ENCODE measurements at places on chromosomes 11 and 22.

DNA sequence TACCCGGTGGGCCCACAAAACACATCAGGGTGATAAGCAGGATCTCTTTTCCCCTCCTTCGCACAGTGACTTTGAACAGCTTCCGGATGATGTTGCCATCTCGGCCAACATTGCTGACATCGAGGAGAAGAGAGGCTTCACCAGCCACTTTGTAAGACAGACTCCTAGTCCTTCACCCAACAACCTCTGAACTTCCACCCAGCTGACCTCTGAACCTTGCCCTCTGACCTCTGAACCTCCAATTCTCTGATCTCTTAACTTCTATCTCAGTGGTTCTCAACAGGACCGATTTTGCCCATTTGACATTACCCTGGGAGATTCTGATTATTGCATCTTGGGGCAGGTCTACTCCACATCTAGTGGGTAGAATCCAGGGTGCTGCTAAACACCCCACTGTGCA lies 3.2 kb downstream of the NCF4 start:
- DNase-seq: no peak

GRCh38 chr22:38114484-38115398 lies 4.3 kb upstream of the BAIAP2L2 start:
- peak; percentile 61 for DNase-seq

GRCh38 chr11:84480131-84480530 lies 1147.0 kb downstream of the DLG2 start:
- DNase-seq: no peak

DNA sequence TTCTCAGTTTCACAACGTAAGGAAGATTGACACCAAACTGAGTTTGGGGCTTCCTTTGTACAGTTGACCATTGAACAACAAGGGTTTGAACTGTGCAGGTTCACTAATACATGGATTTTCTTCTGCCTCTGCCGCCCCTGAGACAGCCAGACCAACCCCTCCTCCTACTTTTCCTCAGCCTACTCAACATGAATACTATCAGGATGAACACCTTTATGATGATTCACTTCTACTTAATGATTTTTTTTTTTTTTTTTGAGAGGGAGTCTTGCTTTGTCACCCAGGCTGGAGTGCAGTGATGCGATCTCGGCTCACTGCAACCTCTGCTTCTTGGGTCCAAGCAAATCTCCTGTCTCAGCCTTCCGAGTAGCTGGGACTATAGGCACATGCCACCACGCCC lies 14.6 kb downstream of the RBM4 start:
- no peak for DNase-seq

DNA sequence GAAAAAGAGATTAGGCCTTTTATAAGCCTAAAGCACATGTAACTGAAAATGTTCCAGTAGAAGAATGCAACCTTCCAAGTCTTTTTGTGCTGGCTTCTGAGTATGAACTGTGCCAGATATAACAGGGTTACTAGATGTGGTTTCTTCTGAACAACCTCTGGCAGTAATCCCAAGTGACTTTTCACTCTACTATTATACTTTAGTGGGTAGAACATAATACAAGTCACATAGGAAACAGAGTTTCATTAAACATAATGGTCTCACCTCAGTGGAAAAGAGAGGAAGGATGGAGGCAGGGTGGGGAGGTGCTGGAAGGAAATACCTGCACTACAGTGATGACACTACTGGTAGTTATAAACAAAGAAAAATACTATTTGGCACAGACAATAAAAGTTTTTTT lies 81.3 kb downstream of the PHF21A start:
- DNase-seq: no peak

DNA sequence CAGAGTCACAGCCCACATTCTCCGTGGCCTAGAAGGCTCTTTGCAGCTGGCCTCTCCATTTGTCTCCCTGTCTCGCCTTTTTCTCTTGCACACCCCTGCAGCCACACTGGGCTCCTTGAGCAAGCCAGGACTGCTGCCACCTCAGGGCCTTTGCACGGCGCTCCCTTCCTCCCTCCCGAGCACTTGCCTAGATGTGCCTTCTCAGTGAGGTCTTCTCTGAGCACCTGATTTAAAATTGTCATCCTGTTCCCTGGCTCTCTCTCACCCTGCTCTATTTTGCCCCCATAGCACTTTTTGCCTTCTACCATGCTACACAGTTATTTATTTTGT lies 102.9 kb upstream of the THY1 start:
- no peak for DNase-seq

GRCh38 chr11:132056689-132057088 lies 686.3 kb downstream of the NTM start:
- DNase-seq: no peak
